ENCODE measurements at places on chromosomes 5 and 9.

DNA sequence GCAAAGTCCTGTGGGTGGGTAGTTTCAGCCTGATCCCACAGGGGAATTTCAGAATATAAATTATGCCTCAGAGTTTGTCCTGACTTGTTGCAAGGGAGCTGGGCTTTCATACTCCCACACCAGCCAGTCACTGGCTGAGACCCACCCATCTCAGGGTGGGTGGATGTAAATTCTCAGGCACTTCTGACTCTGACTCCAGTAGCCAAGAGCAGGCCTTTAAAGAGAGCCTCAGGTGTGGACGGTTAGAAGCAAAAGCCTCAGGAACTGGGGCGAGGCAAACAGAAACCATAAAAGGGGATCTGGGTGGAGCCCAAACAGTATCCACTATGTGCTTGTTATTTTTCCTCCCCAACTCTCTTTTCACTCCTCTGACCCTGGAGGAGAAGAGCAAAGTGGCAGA is 28.6 kb upstream of the FBXW11 start:
- no peak for DNase-seq

DNA sequence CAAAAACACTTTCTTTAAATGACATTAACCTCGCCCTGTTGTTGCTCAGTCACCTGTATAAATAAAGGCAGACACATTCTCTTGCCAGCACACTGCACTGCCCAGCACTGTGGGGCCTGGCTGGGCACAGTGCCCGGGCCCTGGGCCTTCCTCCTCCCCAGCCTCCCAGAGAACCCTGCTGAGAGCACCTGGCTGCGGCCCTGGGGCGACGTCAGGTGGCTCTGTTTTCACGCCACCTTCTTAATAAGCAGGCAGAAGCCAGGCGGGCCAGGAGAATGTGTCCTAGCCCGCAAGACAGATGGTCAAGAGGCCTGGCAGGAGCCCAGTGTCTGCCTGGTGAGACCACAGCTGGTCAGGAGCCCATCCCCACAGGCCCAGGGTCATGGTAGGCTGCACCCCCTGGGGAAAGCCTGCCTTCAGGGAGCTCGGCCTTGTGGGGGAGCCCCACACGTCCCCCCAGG is 8.2 kb upstream of the AGPAT2 start:
- no peak for DNase-seq

- no peak for DNase-seq
These were observed 23.7 kb upstream of the OR2S2 start for GRCh38 chr9:35981699-35982098.

DNA sequence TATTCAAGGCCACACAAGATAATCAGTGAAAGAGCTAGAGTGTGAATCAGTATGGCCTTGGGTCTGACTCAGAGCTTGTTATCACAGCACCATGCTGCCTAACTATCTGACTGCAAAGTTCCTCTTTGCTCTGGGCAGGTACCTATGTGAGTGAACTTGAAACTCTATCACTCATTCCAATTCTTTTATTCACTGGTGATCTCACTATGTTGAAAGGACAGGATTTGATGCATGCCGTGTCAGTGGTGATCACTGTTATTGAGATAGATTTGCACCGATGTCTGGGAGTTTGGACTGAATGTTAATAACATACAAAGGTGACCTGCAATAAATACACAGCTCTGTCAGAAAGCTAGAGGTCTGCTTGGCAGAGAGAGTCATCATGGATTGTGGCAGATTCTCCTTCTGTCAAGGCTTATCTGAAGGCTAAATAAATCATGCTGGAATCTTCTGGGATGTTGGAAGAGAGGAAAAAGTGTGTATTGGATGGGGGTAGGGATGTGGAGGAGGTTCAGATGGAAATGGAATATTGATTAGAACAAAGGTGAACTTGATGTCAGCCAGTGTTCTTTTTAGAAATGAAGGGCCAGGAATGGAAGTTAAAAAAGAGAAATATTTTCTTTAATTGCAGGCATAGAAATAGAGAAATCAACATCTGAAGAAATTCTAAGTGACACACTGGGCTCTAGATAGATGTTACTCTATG is 91.8 kb upstream of the TNC start:
- no peak for DNase-seq

- no peak for DNase-seq
These were observed 66.4 kb downstream of the IL31RA start for GRCh38 chr5:55917402-55918086.

DNA sequence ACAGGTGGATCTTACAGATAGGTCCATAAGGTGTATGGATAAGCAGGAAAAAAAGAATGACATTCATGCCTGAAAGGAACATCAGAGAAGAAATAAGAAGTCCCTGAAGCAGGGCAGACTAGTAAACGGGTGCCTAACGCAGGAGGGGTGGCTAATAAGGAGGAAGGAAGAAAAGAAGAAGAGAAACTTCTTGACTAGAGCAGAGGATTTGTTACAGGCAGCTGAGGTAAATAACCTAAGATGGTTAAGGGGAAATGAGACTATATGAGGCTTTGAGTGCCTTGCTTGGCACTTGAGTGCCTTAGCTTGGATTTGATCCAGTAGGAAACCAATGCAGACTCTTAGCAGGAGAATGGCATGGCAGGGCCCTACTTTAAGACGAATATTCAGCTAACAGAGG is 313.5 kb upstream of the PDE4D start:
- no peak for DNase-seq

- no peak for DNase-seq
These were observed 364.4 kb downstream of the DNAH5 start for GRCh38 chr5:13580058-13580457.

DNA sequence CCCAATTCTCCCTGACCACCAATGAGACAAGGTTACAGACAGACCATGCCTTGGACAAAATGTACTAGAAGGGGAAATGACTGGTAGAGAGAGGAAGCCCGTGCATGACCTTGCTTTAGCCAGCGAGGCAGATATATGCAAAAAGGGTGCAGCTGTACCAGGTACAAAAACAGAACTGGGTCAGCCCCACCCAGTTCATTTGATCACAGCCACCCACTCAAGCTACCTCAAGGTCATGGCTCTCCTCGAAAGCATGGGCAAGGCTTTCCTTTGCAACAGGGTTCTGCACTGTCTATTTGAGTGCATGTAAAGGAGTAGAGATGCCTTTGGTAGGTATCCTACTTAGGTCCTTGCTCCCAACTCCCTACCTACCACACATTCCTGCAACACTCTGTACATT is 33.3 kb downstream of the TLE1 start:
- DNase-seq, result no peak

- no peak for DNase-seq
These were observed 14.1 kb downstream of the MACROH2A1 start for GRCh38 chr5:135384898-135385297.

DNA sequence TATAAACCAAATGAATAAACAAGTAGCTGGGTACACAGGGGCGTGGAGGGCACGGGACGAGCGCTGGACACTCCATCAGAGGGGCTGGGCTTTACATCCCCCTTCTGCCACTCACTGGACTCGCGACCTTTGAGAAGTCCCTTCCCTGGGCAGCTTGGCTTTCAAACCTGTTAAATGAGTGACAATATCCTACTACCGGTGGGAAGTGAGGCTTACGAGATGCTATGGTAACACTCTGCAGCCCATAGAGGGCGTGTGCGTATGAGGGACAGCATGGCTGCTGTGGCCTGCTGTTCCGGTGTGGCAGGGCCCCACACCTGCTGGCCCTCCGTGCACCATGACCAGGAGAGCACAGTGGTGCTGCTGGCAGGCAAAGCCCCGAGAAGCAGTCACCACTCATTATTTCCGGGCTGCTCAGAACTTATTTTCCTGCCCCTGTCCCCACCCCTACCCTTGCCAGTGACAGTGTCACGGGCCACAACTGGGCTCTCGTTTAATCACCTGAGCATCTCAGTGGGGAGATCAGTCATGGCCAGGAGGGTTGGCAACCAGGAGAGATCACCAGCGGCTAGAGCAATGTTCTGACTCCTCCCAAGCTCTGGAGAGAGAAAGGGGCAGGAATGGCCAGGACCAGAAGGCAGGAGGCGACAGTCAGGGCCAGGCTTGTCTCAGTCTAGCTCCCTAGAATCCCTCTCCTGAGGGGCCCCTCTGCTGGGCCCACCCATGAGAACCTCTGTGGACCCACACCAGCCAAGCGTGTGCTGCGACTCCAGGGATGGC is 10.5 kb downstream of the CLTB start:
- no peak for DNase-seq

GRCh38 chr5:62653001-62653863 is 74.6 kb downstream of the LRRC70 start:
- no peak for DNase-seq

GRCh38 chr5:131084436-131084835 is 80.6 kb downstream of the HINT1 start:
- no peak for DNase-seq

GRCh38 chr9:78144663-78145377 is 91.1 kb upstream of the CEP78 start:
- no peak for DNase-seq

GRCh38 chr9:18907927-18908625 is 124.9 kb downstream of the SAXO1 start:
- no peak for DNase-seq

GRCh38 chr9:36149197-36149596 is 12.7 kb downstream of the GLIPR2 start:
- no peak for DNase-seq

DNA sequence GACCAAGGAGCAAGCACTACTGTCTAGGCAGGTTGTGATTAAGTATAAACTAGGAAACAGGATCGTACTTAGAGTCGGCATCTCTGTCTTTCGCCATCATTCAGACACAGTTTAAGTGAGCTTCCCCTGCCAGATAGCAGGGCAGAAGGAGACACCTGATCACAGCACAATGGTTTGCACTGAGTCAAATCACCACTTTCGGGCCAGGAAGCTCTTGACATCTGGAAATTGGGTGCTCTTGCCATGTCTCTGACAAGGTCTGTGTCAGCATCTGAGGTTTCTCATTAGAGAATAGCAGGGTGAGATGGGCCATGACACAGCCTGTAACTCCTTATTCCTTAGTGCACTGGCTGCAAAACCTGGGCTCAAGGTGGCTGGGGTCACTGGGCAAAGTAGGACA is 8.3 kb downstream of the ADRB2 start:
- DNase-seq, result no peak

GRCh38 chr9:136599811-136600660 is 54.2 kb upstream of the NOTCH1 start:
- no peak for DNase-seq

DNA sequence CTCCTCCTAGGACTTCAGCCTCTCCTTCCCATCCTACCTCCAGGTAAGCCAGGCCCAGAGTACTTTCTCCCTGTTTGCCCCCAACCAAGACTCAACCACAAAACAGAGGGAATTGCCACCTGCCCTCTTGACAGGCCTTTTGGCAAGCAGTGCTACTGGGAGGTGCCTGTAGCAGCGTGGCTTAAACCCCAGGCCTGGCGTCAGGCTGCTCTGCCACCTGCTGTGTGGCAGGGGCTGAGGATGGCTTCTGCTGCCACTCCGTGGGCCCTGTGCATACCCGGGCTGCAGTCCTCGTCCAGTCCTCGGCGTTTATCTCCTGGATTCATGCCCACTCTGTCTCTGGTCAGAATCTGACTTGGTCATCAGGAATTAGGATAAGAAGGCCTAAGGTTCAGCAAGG is 163.1 kb downstream of the PAX5 start:
- no peak for DNase-seq

DNA sequence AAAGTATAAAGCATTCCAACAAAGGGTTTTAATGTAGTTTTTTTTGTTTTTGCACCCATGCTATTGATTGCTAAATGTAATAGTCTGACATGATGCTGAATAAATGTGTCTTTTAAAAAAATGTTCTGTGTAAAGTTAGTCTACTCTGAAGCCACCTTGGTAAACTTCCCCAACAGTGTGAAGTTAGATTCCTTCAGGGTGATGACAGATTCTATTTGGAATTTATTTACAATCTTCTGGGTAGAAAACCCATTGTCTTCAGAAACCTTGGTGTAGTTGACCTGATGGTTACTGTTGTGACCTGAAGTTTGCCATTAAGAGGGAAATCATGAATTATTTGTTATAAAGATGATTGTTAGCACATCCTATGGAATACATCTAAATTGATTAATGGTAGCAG is 64.7 kb upstream of the TRPC7 start:
- no peak for DNase-seq

GRCh38 chr5:154654486-154655371 is 100.4 kb upstream of the LARP1 start:
- DNase-seq, result no peak

DNA sequence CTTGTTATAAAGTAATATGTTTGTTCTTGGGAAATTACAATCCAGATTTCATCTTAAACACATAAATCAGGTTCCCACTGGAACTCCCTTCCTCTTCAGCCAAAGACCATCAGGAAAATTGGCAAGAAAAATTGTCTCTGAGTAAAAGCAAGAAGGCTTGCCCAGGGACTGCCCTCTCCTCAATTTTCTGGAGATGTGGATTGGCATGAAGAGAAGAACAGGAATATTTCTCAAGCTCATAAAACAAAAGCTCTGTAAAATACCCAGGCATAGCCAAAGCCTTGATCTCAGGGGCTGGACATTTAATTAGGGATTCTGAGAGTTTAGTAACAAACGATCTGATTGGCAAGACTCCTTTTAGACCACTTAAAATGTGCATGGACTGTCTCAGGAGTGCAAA is 223.4 kb downstream of the ZNF608 start:
- no peak for DNase-seq

GRCh38 chr9:16704116-16705110 is 166.1 kb downstream of the BNC2 start:
- no peak for DNase-seq

- DNase-seq, result no peak
These were observed 40.0 kb upstream of the ERBIN start for GRCh38 chr5:65886387-65886786.
